NCI-H1694 (cell line): ENCODE measurements at places on chromosomes 3 and 15.

DNA sequence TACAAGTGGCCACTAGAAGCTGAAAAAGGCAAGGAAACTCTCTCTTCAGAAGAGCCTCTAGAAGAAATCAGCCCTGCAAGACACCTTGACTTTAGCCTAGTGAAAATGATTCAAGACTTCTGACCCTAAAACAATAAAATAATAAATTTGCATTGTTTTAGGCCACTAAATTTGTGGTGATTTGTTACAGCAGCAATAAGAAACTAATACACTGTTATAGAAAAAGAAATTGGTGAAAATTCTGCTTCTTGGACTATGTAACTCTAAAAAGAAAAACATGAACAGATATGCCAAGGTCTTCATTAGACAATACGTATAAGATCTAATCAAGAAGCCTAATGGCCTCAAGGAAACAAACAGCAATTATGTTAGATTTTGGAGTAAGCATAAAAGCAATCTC lies 36.1 kb downstream of the EXD1 start:
- no peak for DNase-seq

GRCh38 chr3:59968513-59969045 lies 918.8 kb upstream of the CFAP20DC start:
- no peak for DNase-seq

DNA sequence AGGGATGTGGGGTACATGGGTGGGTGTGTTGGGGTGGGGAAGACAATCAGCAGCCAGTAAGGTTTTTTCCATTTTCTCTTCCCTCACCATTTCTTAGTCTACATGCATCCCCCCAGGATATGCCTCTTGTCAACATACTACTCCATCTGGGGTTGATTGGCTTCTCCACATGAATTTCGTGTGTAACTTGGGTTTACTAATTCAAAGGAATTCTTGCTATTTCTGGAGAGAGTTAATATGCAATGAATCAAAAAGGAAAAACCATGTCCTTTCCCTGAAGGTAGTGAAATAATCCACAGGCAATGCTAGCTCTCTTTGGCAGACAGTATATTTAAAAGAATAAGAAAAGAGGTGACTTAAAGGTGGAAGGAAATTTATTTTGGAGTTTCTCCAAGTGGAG lies 198.4 kb downstream of the EBLN2 start:
- DNase-seq: no peak

GRCh38 chr3:139797724-139798343 lies 120.1 kb upstream of the NMNAT3 start:
- DNase-seq: no peak

GRCh38 chr3:127697551-127698240 lies 24.9 kb downstream of the ABTB1 start:
- DNase-seq: peak; percentile 92

- no peak for DNase-seq
Measured at GRCh38 chr3:127043041-127043641, 60.2 kb downstream of the PLXNA1 start.

- DNase-seq: no peak
Measured at GRCh38 chr3:108133858-108134554, 43.2 kb upstream of the CD47 start.

GRCh38 chr3:196774191-196774820 lies 34.6 kb downstream of the PAK2 start:
- DNase-seq: no peak
